HEK293T (cell line): ENCODE measurements at places on chromosomes 6 and 20.

DNA sequence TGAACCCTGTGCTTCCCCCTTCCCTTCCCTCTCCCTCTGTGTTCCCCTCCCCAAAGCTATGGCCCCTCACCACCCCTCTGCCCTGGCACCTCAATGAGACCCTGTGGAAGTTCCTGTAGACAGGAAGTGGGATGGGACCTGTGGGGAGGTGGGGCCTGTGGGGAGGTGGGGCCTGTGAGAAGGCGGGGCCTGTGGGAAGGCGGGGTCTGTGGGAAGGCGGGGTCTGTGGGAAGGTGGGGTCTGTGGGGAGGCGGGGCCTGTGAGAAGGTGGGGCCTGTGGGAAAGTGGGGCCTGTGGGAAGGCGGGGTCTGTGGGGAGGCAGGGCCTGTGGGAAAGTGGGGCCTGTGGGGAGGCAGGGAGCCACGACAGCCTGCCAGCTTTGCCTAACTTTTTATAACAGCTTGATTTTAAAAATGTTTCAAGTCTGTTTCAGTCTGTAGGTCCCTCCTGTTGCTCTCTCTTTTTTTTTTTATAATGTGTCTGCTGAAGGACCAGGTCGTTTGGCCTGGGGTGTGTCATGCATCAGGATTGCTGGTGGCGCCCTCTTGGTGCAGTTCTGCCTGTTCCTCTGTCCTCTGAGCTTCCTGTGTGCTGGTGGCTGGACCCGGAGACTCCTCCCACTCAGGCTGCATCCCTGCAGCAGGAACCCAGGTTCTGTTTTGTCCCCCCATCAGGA lies 70.5 kb upstream of the SLCO4A1 start:
- peak; percentile 73 for DNase-seq

DNA sequence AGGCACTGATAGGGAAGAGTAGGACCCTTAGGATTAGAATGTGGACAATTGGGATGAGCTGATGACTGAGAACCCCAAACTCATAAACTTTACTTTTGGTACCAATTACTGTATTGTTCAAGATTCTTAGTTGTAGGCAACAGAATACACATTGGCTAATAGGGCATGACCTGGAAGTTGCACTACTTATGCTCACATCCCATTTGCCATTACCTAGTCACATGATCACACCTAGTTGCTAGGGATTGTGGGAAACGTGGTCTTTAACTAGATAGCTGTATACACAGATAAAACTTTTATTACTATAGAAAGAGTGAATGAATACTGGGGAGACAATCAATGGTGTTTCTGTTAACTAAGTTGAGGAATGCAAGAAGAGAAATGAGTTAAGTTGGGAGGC lies 113.4 kb upstream of the AKIRIN2 start:
- no peak for DNase-seq

GRCh38 chr20:55456316-55456940 lies 548.9 kb downstream of the CBLN4 start:
- no peak for DNase-seq

DNA sequence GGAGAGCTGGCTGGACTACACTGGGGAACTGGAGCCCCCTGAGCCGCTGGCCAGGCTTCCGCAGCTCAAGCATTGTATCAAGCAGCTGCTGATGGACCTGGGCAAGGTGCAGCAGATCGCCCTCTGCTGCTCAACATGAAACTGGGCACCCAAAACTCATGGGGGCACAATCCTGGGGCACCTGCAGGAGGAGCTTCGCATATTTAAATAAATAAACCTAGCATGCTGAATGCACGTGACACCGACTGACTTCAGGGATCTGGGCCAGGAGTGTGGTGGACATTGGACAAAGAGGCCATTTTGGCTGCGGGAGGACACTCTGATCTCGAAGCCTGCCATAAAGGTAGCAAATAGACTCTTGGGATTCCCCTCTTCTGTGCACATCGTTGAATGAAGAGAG lies 6.8 kb downstream of the SCAND1 start:
- peak; percentile 45 for DNase-seq

- no peak for DNase-seq
Measured at GRCh38 chr20:47041396-47041899, 146.8 kb downstream of the EYA2 start.

DNA sequence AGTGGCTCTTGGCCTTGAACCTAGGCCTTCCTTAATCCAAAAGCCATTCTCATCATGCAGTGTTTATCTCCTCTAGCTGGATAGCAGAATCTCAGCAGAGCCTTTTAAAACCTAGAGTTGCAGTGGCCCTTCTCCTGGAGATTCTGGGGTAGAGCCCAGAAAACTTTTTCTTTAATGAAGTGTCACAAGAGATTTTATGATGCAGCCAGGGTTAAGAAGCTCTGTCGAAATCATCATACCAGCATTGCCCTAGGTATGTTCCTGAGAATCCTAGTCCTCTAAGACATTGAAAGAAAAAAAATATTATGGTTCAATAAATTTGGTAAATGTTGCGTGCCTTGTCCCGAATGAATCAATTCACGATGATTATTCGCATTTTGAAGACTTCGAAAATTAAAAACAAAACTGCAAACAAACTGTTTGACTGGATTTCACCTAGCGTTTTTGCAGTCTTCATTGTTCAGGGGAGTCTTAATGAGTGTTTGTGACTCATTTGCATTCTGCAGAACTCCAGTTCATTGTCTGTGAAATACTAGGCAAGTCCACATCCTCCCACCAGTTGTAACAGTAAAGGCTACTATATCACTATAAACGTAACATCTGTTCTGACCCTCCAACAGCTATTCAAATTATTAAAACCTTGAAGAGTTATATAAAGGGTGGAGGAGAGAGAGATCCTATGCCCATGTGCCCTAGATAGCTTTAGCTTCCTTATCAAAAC lies 198.6 kb downstream of the UST start:
- DNase-seq, result no peak

DNA sequence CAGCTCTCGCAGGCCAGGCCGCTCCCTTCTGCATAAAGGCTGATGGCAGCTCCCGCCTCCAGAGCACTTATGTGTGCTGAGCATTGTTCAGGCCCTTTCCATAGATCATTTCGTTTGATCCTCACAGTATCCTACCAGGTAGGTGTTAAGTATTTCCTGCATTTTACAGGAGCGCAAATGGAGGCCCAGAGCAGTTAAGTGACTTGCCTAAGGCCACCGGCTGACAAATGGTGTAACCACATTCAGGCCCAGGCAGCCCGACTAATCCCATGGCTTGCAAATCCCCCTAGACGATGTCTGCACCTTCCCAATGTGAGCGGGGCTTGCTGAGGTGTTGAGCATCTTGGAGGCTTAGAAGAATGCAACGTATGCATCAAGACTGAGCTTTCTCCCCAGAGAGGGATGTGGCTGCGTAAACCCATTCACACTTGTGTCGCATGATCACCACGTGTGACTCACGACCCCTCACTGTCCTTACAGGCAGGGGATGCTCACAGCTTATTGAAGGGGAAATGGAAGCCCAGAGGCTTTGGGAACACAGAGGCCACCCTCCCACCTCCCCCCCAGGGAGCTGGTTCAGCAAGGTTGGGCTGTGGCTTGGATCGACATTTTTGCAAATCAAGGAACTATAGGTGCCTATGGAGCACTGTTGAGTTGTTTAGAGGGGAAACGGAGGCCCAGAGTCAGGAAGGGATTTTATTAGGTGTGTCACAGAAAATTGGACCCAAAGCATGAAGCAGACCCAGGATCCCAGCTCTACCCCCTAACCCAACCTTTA lies 7.0 kb downstream of the BPIFB2 start:
- no peak for DNase-seq

- peak; percentile 49 for DNase-seq
Measured at GRCh38 chr6:26097268-26097875, 10.1 kb downstream of the HFE start.

GRCh38 chr6:14280006-14280510 lies 162.5 kb downstream of the CD83 start:
- DNase-seq, result no peak

DNA sequence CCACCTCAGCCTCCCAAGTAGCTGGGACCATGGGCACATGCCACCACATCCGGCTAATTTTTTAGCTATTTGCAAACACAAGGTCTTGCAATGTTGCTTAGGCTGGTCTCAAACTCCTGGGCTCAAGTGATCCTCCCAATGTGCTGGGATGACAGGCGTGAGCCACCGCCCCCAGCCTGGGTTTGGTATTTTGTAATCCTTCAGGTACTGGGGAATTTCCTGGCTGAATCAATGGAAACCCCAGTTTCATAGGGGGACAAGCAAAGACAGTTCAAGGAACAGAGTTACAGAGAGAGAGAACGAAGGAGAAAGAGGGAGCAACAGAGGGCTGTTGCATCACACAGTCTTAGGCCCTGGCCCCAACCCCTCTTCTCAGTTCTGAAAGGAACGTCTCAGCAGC lies 35.7 kb downstream of the RAB44 start:
- no peak for DNase-seq

DNA sequence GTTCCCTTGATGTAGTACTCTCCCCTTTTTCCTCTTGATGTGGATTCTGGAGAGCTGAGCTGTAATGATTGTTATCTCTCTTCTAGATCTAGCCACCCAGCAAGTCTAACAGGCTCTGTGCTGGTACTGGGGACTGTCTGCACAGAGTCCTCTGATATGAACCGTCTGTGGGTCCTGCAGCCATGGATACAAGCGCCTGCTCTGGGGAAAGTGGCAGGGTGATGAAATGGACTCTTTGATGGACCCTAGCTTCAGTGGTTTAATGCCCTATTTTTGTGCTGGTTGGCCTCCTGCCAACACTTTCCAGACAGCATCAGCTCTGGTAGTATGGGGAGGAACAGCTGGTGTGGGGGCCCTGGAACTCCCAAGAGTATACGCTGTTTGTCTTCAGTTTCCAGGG lies 216.3 kb downstream of the ADGRG6 start:
- DNase-seq, result no peak

DNA sequence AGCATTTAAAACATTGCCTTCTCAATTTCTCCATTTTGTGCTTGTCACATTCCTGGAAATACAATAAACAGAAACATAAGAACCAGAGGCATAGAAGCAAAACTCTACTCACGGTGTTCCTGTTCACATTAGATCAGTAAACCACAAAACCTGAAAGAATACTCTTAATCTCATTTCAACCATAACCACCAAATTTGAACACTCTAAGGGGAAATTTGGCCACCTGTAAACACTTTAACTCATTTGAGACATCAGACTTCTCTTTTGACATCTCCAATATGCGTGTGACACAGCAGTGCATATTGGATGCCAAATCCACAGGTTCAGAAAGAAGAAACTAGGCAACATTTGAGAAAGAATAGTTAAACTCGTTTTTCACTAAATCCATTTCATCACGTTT lies 153.8 kb upstream of the IRAK1BP1 start:
- no peak for DNase-seq

DNA sequence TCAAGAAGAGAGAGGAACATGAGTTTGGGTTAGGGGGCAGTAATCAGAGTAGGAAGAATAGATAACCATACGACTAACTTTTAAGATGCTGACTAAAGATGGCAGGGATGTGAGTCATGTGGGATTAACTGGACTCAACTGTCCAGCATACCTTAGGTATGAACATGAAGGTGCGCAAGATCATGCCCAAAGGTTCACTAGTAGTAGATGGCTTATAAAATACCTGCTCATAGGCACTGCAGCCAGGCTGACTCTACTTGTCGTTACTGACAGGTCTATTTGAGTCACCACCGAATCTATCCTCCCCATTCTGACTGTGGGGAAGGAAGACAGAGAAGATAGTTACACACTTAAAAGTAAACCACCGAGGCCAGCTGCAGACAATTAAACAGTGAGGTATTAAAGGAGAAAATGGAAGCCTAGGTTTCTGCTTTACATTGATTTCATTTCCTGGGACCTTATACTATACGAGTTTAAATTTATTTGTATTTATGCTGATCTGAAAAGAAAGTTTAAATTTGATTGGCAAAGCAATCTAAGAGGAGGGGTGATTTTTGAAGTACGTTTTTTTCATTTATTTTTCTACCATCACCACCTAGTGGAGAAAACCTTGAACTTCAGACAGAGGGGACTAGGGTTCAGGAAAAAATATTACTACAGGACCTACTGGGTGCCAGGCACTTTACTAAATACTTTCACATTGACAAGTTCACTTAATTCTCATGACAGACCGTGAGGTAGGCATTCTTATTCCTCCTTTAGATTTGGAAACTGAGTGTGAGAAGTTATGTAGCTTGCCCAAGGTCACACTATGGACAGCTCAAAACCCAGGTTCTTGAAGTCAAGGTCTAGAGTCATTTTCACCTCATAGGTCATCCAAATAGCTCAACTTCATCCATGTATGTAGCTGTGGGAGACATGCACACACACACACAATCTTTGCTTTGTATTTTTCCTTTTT lies 4.0 kb upstream of the WRNIP1 start:
- DNase-seq, result no peak

DNA sequence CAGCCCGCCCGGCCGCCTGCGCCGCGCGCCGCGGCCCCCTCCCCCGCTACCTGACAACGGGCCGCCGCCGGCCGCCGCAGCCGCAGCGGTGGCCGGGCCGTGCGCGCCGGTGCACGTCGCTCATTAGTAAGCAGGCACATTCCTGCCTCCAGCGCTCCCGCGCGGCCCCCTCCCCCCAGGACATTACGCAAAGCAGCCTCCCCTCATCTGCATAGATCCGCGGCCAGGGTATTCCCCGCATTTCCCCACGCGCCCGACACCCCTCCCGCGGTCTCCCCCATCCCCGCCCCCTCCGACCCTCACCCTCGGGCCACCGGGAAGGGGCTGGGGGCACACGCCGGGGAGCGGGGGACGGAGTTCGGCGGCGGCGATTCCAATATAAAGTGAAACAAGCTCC lies at the start of gene HIVEP2:
Gene HIVEP2, minus strand, starts transcription at position 128 of the 397 bp plus-strand sequence. CDS start 170,438 bp downstream, outside the sequence.
- peak; percentile 75 for DNase-seq

- DNase-seq, result no peak
Measured at GRCh38 chr6:54758340-54758739, 88.2 kb upstream of the FAM83B start.

- no peak for DNase-seq
Measured at GRCh38 chr6:28235912-28236452, 10.9 kb downstream of the ZSCAN9 start.

- DNase-seq, result no peak
Measured at GRCh38 chr6:38116248-38116647, 296.7 kb downstream of the ZFAND3 start.

GRCh38 chr6:77092971-77093370 lies 370.3 kb downstream of the HTR1B start:
- DNase-seq, result no peak

- no peak for DNase-seq
Measured at GRCh38 chr20:6632187-6632586, 135.3 kb upstream of the BMP2 start.

DNA sequence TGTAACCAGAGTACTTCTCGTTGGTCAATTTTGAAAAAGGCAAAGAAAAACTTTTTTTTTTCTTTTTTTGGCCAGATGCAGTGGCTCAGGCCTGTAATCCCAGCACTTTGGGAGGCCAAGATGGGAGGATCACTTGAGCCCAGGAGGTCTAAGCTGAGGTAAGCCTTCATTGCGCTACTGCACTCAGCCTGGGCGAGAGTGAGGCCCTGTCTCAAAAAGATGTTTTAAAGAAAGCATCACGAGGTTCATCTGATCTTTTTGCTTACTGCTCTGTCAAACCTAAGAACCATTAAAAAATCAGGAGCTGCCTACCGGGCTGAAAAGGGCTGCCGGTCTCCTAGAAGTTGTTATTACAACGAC lies 607 bp downstream of the LYRM2 start:
- DNase-seq, result no peak

- no peak for DNase-seq
Measured at GRCh38 chr6:109381061-109381746, 1.1 kb downstream of the CD164 start.
